ENCODE measurements at places on chromosomes 5 and 9.

DNA sequence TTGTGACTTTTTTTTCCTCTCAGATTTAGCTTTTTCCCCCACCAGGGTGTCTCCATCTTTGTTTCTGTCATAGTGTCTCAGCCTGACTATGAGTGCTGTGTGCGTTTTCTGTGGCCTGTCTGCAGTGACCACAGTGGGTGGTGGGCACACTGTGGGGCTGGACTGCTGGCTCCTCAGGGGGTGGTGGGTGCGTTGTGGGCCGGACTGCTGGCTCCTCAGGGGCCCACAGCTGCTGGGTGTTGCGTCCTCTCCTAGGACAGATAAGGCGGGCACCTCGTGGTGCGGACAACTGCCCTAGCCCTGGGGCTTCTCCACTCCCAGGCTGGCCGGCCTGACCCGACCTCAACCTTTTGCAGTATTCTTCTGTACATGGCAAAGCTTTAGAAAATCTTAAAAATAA lies 100.4 kb downstream of the EHMT1 start:
- DNase-seq, result no peak

- DNase-seq, result no peak
Observed at GRCh38 chr9:107600060-107600573, 110.5 kb upstream of the KLF4 start.

DNA sequence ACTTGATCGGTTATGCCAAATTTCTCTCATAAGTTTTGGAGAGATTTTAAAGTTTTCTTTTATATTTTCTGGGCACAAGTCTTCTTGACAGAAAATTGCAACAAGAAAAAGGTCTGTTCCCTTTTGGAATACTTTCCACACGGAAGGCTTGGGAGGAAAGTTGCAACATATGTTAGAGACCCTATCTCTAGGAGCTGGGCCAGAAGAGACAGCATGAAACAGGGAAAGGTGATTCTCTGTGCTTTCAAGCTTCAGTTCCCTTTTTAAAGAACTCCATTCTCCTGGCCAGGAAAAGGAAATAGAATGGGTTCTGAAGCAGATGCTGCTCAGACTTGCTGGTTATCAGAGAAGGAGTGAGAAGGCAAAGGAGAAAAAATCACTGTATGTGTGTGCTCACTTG lies 368.3 kb downstream of the SPATA31D1 start:
- DNase-seq, result no peak

- no peak for DNase-seq
Observed at GRCh38 chr9:21392270-21392669, 7.1 kb upstream of the IFNA2 start.

- no peak for DNase-seq
Observed at GRCh38 chr5:74067748-74068541, 441.9 kb downstream of the ARHGEF28 start.

- peak; percentile 27 for DNase-seq
Observed at GRCh38 chr9:89410641-89411350, 87.1 kb downstream of the SEMA4D start.

DNA sequence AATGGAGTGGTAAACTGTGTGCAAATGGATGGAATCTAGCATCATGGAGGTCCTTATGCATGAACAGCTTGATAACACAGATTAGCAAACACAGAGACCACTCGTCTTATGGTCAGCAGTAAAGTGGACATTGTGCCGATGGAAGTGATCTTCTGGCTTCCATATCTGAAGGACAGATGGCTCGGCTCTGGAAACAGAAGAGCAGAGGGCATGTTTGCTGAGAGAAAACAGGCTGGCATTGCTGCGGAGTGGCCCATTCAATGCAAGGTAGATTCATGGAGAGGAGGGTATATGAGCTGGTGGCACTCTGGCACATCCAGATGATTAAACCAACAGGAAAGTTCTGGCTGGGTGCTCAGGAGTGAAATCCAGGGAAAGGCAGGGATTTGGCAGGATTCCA lies 513.2 kb downstream of the DIRAS2 start:
- DNase-seq, result no peak

DNA sequence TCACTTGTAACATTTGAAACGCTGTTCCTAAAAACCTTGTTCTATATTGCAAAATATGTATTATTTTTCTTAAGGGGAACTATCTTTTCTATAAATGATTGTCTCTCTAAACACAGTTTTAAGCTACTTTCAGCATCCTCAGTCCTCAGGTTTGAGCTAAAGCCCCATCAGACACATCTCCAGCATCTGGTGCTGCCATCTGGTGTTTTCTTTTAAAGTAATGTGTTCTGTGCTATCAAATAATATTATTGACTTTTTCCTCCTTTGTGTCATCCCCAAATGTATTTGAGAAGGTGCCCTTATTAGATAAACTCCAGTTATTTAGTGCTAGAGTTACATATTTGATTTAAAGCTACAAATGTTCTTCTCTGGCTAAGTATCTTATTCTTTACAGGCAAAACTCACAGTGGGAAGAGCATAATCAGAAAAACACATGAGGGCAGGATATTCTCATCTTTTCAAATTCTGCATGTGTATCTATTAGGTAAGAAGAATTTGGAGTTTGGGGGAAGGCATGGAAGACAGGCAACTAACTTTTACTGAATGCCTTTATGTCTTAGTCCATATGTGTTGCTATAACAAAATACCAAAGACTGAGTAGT lies 27.5 kb downstream of the ZNF474 start:
- DNase-seq, result peak; percentile 54

DNA sequence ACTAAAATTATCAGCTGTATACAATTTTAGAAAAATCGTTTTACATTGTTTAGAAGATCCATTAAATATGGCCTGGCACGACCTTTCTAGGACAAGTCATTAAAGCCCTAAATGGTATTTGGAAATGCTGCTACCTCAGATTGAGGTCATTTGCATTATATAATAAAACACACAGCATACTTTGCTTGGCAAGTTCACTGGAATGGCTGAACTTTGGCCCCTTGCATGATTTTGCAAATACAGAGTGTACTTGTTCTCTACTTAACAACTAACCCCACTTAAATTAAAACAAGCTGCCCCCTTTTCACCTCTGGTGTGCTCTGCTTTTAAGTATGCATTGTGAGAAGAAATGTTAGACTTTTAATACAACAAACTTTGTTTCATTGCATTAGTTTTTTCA lies 860.1 kb downstream of the PTPRD start:
- no peak for DNase-seq
